B cell (primary cell): ENCODE measurements at places on chromosomes 3 and 15.
A peak's percentile ranks its signal among the peaks of the same experiment; 100 is the strongest.

- no peak for DNase-seq
Measured at GRCh38 chr3:152293347-152294006, 24.7 kb downstream of the MBNL1 start.

GRCh38 chr3:180048103-180048502 is 11.4 kb upstream of the PEX5L start:
- DNase-seq, result no peak

DNA sequence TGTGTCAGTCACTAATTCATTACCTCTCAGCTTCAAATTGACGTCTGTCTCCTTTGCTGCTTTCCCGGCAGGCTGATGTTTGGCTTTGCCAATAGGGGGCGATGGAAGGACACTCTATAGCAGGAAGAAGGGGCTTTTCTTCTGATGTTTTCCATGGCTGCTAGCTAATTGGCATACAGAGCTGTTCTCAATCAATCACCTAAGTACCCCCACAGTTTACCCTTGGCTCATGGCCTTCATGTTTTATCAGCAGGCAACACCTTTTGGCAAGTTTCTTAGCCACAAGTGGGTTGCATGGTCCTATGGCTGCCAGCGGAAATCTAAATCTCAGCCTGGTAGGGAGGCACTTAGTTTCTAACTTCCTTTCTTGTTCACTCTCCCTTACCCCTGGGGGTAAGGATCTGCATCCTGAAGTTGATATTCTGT is 45.0 kb downstream of the ESYT3 start:
- DNase-seq, result peak; percentile 31

DNA sequence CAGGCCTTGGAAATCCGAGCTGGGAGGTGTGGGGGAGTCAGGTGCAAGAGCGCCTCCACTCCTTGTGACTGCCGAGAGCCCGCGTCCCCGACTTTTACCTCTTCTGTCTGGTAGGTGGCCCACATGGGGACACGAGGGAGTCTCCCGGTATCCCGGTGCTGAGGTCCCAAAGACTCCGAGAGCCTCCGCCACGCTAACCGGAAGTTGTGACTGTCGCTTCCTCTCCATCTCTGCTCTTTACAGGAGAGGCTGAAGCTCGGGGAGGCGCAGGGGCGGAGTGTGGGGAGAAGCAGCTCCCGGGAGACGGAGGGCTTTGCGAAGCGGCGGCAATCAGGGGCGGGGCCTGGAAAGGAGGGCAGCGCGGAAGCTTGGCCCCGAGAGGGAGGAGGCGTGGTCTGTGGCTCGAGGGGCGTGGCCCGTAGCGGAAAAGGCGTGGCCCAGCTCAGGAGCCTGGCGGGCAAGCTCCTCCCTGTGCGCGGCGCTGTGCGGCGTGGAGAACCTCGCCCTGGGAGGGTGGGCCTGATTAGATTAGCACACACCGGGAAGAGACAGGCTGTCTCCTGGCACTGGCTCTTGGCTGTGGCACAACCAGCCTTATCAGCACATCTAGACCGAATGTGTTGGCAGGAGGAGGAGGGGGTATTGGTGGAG is 143.9 kb downstream of the GABRB3 start:
- DNase-seq, result no peak

DNA sequence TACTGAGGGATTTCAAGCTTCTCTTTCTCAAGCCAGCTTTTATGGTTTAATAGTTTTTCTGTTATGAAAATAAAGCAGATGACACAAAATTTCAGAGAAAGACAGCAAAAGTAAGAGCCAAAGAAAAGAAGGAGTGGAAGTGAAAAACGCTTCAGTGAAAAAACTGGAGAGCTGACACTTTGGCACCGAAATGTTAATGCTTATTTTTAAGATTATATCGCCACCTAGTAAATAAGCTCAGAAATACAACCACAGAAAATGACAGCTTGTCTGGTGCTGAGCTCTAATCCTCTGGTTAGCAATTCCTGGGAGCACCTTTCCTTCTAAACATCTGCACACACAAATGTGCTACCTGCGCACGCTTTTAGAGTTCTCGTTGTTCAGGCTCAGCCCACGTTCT is 101.6 kb downstream of the ZPLD1 start:
- peak; percentile 50 for DNase-seq

- no peak for DNase-seq
Measured at GRCh38 chr15:90042356-90042755, 41.2 kb downstream of the ZNF710 start.

- DNase-seq, result peak; percentile 47
Measured at GRCh38 chr3:148992027-148992634, 791 bp downstream of the GYG1 start.
